ENCODE measurements at places on chromosomes 5 and 9.
A peak's percentile ranks its signal among the peaks of the same experiment; 100 is the strongest.

DNA sequence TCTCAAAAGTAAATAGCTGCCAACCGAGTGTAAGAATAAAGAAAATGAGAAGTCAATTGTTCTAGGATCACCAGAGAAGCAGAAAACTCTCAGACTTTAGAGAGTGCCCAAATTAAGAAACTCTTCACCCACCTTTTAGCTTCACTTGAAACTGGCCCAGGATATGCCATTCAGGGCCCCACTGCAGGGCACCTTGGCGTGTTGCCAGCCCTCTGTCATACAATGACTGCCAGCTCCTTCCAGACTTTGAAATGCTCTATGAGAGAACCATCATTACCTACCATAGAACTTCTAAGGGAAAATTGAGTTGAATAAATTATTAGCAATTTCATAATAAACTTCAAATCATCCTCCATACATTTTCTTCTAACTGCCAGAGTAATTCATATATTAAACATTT, 240.5 kb downstream of the CETN3 start:
- DNase-seq = peak; percentile 29

GRCh38 chr5:79080804-79081203, 11.2 kb downstream of the BHMT2 start:
- DNase-seq = no peak

GRCh38 chr5:58797021-58797420, 214.1 kb downstream of the RAB3C start:
- DNase-seq = no peak

GRCh38 chr5:78514427-78515330, 133.9 kb downstream of the LHFPL2 start:
- no peak for DNase-seq

DNA sequence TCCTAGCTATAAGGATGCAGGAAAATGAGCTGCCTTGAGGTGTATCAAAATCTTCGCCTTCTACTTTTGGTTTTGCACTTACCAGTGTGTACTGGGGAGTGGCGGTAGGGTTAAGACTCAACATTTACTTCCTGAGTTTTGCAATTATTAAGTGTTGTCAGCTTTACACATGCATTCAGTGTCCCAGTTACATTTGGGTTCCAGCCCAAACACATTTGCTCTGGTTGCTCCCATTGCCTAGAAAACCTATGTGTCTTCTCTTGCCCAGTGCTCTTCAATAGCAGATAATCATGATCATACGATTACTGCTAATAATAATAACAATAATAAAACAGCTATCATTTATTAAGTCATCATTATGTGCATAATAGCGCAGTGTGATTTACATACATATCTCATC, 241.5 kb upstream of the PAPPA start:
- no peak for DNase-seq

DNA sequence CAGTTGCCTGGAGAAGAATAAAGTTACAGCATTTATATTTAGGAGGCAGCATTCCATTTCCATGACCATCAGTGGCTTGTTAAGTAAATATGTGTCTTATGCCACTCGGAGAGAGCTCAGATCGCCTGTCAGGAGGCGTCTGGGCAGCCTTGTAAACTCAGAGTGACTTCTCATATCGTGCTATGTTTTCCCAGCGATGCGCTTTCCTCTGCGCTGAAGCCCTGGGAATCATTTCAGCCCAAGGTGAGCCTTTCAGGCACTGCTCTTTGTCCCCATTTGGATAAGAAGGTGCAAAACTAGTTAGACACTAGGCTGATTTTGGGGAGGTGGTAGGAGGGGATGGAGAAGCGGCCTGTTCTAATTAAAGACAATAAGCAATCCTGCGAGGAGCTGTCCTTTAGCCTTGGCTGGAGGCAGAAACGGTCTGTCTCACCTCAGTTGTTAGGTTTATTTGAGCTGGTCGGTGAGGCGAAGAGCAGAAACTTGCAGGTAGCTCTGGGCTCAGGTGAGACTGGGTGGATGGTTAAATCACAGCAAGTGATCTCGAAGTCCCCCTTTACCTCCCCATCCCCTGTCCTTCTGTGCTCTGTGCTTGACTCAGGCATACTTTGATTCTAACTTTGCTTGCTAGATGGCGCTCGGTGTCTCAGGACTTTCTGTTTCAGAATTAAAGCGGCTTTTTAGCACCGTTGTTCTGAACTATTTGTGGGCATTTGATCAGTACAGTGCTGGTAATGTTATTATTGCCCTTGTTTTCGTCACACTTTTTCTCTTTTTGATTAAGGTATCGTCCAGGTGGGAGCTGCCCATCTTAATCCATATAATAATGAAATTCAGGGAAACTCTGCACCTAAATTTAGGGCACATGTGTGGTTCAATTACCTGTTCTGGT, 24.6 kb downstream of the NR2F1 start:
- no peak for DNase-seq

DNA sequence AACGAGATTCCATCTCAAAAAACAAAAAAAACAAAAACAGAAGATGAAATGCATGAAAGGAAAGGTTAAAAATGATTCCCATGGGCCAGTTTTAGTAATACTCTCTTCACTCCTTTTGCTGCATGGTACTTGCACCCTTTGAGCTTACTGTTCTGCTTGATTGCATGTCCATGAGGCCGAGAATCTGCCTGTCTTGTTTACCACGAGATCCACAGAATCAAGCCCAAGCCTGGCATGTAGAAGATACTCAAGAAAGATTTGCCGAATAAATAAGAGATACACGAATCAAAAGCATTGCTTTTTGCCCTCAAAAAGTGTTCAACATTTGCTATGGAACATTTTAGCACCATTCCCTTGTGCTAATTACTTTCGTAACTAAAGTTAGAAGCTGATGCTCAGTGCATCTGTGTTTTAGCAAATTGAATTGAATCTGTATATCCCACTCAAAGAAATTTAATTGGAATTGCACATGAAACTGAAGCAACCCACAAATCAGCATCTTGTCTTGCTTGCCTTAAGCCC, 1.1 kb downstream of the FAXDC2 start:
- no peak for DNase-seq

GRCh38 chr5:76805821-76806505, 12.9 kb upstream of the F2RL1 start:
- no peak for DNase-seq

DNA sequence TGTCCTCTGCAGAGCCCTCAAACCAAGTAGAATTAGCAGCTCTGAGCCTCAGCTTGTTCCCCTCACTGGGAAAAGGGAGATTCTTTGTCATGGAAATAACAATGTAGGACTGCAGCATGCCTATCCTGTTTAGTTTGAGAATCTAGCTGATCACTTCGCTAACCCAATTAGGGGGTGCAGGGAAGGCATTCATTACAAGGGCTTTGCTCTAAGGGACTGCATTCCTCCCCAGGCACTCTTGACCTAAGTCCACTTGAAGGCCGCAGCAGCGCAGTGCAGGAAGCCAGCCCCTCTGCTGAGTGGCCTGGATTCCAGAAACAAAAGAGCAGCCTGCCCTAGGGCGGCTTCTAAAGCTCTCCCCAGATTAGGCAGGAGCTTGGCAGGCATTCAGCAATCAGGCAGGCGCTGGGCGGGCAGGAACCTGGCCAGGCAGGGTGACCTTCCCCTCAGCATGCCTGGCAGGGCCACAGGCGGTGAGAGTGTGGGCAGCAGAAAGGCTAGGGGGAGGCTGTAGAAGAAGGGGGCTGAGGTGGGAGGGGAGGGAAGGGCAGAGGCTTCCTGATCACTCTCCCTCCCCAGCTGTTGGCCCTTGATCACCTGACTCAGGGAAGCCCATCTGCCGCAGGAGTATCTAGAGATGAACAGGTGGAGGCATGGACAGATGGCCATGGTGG, 24.8 kb downstream of the CCNJL start:
- peak; percentile 65 for DNase-seq

DNA sequence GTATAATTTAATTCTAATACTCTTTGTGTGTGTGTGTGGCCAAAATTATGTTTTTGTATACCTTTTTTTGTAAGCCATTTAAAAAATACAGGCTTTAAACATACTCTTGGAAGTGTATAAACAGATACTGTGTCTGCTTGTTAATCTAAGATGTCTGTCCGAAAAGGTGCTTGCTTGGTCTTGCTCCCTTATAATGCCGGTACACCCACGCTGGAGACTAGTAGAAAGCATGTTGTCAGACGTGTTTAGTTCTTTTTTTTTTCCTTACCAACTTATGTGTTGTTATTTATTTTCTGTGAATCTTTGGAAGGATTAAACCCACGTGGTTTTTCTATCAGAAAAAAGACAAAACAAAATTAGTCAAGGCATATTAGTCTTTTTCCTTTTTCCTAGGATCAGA, 9.5 kb downstream of the GAPVD1 start:
- no peak for DNase-seq

DNA sequence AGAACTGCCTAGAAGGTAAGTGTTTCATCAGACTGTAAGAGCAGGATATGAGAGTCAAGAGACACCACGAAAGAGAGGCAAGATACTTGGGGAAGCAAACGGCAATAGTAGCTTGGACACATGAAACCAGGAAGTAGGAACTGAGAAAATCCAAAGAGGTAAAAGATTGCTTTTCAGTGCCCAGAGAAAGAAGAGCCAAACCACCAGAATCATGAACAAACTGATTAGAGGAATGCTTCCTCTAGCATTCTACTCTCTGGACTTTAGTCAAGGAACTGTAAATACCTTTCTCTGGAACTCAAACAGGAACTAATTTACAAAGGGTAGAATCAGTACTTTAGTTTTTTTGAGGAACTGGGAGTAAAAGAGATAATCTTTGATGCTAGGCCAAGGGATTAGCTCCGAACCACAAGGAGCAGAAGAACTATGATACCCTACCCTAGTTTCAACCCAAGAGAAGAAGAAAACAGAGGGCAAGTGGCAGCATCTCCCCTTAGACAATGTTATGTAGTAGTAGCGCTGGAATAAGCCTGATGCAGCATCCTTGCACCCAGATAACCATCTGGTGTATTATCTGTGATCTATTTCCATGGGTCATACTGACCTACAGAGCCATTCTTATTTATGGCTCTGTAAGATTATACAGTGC, 41.3 kb downstream of the EFCAB9 start:
- no peak for DNase-seq

- DNase-seq = no peak
Observed at GRCh38 chr9:132182314-132183091, 20.6 kb downstream of the NTNG2 start.

- DNase-seq = peak; percentile 7
Observed at GRCh38 chr9:5425006-5425628, 12.6 kb downstream of the PLGRKT start.

DNA sequence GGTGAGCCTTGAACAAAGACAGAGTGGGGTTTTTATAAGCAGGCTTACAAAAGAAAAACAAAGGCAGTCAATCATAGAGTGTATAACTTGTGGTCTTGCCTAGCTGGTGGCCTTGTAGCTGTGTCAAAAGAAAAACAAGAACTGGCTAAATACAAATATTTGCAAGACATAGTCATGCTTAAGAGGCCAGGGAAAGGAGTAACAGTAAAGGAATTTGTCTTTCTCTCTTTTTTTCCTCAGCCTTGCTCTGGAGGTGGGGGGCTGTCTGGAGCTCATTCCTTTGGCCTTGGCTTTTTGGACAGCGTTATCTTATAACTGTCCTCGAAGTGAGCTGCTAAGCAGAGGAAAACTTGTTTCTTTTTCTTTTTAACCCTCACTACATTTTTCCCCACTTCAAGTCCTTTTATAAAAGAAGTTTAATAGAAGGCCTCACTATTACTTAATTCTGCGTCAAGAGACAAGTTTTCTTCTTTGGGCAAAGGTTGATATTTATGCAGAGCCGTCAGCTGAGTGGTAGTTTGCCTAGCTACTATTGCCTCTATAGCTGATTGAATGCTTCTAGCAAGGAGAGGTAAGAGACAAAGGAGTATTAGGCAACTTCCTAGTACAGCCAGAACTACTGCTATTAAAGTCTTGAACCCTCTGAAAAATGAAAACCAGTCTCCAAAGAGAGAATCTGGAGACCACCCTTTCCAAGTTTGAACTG, 14.3 kb downstream of the CEL start:
- no peak for DNase-seq

DNA sequence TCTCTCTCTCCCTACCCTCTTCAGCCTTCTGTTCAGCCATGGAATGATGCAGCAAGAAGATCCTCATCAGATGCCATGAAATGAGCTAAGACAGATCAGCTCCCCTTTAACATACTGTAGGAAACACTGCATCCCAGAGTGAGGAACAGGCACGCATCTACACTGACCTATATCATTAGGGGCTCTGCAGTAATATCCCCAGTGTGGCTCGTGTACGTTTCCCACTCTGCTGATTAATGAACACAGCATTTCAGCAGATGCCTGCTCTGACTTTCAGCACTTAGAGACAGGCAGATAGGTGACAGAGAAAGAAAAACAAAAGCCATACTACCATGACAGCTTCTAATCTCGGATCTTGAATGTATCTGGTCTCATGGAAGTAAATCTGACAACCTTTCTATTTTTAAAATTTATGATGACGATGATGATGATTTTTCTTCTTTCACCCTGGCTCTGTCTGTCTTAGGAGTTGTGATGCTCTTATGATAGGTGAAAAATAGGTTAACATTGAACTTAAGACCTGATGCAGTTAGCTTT, 750.3 kb downstream of the CDH12 start:
- no peak for DNase-seq

GRCh38 chr5:1702318-1702717, 97.3 kb downstream of the MRPL36 start:
- no peak for DNase-seq

DNA sequence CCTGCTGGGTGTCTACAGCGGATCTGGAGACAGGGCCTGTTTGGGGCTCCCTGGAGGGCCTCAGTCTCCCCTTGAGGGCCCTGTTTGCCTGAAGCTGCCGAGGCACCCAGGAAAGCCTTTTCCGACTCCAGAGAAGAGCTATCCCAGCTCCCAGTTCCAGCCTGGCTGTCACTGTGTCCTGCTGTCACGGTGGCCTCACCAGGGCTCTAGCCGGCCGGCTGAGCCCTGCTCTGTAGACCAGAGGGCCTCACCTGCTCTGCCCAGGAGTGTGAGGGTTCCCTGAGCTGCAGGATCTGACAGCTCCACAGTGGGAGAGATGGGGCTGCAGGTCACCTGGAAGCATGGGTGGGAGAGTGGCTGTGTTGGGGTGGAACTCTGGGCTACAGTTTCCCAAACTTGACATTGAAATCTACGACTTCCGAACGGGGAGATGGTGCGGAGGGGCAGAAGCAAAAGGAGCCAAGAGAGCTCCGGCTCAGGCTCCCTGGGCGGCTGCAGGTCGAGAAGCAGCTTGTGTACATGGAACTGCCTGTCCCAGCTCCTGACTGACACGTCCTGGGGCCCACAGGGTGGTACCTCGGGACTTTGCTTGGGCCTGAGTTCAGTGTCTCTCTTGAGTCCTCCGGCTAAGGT, 94.9 kb downstream of the CACNA1B start:
- DNase-seq = no peak

DNA sequence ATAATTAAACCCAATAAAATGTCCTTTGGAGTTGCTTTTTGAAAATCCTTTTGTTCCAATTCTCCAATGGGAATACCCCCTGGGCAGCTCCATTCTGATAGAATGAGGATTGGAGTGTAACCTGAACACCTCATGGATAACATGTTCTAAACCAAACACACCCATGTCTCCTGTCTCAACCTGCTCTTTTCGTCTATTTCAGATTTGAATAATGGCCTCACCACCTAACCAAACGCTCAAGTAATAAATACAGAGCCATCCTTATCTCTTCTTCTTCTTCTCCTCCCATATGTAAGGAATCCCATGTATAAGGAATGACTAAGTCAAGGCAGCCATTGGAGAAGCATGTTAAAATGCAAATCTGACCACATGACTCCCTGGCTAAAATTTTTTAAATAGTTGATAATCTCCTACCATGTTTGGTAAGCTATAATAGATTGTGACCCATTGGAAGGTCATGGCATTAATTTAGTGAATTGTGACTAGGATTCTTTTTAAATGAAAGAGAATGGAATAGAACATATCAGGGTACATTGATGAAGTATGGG, 26.0 kb downstream of the ELL2 start:
- no peak for DNase-seq

All from NCI-H1105 (cell line).